ENCODE measurements at places on chromosomes 2 and 18.
A peak's percentile ranks its signal among the peaks of the same experiment; 100 is the strongest.

DNA sequence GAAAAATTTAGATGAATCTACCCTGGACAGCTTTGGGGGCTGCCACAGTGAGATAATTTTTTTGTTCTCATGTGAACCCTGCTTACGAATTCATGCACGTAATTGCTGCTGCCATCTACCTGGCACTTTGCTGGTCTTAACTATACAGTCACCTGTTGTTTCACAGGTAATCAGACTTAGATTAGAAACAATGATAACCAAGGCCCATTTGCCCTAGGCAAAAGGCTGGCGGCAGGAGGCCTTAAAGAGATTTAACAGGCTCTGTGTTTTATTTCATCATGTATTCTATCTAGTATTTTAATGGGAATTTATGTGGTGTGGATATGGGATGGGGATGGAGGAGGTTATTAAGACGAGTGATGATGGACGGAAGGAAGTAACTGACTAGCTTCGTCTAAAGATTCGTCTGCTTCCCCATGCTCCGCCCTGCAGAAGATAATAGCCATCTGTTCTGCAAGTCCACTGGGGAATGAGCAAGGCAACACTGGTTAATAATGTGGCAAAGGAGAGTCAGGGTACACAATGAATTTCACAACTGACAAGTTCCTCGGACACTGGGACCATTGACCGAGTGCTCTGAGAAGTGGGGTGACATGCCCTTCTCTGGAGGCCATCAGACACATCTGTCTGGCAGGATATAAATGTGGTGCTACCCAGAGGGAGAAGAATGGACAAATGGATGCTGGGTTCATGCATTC is 291.8 kb upstream of the TNP1 start:
- DNase-seq, result no peak

- no peak for DNase-seq
These were observed 84.3 kb downstream of the TNS1 start for GRCh38 chr2:217918308-217919024.

DNA sequence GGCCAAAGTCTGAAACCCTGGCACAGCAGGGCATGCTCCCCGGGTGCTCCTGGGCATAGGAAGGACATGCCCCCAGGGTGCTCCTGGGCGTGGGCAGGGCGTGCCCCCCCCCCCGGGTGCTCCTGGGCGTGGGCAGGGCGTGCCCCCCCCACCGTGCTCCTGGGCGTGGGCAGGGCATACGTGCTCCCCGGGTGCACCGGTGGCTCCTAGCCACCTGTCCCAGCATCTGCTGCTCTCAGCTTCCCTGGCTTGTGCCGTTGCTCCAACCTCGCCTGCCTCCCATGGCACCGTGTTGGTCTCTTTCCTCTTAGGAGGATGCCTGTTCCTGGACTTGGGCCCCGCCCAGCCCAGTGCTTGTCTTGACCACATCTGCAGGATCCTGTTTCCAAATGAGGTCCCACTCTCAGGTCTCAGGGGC is 95.6 kb upstream of the CTDP1 start:
- DNase-seq, result no peak

- peak; percentile 31 for DNase-seq
These were observed 126.7 kb downstream of the BCL2 start for GRCh38 chr18:63192885-63193349.

- no peak for DNase-seq
These were observed 119.9 kb downstream of the OSR1 start for GRCh38 chr2:19238440-19239060.

GRCh38 chr2:41829052-41829451 is 218.8 kb upstream of the PKDCC start:
- DNase-seq, result no peak

DNA sequence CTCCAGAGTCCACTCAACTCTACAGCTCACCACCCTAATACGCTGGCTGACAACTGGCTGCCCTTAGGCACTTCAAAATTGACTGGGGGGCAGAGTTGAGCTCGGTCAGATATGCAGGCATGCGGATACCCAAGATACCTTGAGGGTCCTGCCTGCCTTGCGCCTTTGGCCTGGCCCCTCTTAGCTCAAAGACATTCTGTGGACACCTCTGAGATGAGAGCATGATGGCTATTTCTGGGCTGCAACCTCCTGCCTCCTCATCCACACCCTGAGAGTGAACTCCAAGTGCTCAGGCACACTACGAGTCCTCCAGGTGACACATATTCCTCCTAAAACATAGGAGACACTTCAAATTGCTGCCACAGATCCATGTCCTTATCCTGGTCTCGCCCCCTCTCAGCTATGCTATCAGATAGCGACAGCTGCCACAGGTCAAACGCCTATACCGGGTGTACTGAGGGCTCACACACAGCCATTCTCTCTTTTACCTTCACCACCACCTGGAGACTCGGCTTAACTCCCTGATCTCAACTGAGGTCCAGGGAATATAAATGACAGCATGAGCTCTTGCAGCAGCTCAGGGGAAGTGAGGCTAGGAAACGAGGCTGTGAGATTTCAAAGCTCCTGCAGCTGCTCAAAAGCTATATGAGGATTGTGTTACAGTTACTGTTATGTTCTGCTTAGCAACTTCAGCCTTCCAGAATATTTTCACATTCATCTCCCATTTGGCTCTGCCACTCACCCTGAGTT is 60.5 kb upstream of the TEX51 start:
- DNase-seq, result no peak

GRCh38 chr2:103152556-103152955 is 390.7 kb downstream of the TMEM182 start:
- DNase-seq, result no peak

GRCh38 chr18:35185771-35186170 is 55.1 kb upstream of the ZNF397 start:
- no peak for DNase-seq

DNA sequence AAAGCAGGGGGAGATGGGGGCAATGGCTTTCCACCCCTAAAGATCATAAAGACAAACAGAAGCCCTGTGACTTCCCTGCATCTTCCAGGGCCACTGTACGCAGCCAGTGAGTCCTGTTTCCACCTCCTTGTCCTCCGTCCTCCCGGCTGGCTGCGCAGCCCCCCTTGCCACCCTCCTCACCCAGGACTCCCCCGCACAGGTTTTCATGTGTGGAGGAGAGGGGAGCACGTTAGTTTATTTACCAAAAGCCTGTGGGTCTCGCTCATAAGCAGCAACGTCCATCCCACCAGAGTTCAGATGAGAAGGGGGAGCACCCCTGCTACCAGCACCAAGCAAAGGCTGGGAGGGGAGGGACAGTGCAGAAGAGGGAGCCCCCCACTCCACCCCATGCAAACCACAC is 11.7 kb downstream of the CYP26B1 start:
- no peak for DNase-seq

- peak; percentile 67 for DNase-seq
These were observed 77.4 kb downstream of the DCDC2C start for GRCh38 chr2:3780477-3781402.

DNA sequence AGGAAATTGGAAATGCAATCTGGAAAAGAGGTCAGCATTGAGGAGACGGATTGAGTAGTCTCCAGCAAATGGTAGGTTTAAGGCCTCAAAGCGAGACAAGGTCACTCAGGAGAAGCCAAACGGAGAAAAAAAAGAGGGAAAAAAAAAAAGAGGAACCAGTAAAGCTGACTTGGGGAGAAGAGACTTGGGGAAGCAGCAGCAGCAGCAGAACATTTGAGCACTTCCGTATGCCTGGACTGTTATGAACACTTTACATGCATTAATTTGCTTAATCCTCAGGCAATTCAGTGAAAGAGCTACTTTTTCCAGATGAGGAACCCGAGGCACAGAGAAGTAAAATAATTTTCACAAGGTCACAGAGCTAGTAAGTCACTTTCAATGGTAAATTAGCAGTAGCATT is 81.3 kb downstream of the OSBPL6 start:
- DNase-seq, result peak; percentile 28

- peak; percentile 26 for DNase-seq
These were observed at the start of gene GREB1 for GRCh38 chr2:11533278-11534070. GREB1 (plus strand) TSS chr2:11534045; CDS start chr2:11556615, 22,570 bp downstream.

DNA sequence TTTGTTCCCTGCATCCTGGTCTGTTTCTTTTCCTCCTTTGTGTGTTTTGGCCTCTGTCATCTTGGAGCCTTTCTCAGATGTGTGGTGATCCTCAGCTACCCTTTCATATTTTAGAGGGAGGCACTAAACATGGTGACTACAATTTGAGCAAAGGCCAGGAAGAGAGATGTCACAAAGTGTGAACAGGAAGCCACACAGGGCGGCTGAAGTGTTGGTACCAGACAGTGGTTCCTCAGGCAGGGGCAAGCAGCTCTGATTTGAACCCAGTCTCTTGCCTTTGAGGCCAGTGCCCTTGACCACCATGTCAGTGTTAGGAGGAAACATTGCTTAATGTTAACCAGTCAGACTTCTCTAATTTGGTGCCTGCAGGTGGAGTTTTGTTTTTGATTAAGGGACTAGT is 9.2 kb downstream of the LRRFIP1 start:
- no peak for DNase-seq

DNA sequence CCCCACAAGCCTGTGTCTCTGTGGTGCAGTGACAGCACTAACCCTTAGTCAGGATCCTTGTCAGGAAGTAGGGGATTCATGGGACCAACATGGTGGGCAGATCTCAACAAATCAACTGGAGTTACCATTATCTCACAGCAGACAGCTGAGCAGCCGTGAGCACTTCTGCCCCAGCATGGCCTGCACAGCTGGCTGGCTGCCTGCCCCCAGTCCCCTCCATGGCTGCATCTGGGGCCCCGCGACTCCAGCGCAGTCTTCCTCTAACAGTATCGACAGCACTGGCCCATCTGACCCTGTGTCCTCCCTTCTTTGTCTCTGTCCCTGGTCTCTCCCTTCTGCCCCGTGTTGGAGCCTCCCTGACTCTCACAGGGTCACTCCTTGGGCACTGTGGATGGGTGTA is 4.7 kb upstream of the ADCY3 start:
- DNase-seq, result no peak

DNA sequence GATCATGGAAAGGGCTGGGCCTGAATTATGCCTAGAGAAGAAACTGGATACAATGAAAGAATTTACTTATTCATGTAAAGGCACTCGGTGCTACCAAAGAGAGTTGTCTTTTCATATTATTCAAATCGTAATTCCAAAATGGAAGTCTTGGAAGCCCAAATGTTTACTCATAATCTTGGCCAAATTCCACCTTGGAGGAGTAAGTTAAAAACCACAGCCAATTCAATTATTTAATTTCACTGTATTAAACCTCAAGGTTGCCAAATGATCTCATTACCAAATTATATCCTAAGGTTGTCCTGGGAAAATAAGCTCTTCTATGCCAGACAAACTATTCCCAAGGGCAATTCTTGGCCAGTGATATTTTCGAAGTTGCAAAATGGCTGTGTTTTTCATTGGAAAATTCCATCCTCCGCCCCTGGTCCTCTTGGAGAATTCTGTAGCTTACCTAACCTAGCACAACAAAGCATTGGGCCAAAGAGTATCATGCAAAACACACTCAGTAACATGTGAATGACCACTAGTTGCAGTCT is 11.1 kb upstream of the VPS4B start:
- no peak for DNase-seq

DNA sequence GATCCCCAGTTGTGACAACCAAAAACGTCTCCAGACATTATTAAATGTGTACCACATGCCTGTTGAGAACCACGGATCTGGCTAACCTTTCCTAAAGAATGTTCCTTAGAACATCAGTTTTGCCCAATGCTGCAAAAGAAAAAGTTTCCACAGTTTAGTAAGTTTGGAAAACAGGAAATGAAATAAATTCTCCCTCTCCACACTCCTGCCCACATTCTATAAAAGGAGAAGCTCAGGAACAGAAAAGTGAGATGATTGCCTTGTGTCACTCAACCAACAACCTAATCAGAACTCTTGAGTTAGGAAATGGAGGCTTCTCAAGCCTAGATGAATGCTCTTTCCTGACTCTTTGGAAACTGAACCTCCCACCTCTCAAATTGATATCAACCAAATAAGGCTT is 56.1 kb upstream of the NFE2L2 start:
- DNase-seq, result no peak

- no peak for DNase-seq
These were observed 249.0 kb upstream of the OSR1 start for GRCh38 chr2:19607400-19607799.

DNA sequence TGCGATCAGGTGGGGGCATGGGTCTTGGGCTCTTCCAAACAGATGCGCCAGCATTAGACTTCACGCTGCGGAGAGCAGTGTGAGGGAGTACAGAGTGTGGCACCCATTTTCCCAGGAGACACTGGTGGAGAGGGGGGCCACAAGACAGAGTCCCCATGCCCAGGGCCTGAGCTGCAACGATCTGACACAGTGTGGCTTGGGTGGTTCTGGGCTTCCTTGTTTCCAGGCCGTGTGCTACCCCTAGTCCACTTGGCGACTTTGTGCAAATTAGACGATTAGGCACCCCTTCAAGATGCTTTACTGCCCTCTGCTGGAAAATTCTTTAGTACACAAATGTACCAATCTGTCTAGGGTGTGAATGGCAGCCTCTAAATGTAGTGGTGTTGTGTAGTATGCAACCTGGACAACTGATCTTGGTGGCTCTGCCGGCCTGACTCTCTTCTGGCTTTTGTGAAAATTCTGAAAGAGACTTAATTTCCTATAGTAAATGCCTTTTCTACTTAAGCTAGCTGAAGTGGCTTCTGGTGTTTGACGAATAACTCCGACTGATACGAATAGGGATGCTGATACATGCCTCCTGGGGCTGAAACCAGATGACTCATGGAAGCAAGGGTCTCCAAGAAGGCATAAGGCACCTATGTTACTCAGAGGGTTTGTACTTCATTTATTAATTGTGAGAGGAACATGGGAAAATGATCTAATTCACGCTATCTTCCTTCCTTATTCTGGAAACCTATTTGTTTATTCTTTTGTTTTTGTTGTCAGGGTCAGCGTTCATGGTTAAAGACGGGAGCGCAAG is 92.3 kb upstream of the SMAD2 start:
- DNase-seq, result peak; percentile 86

GRCh38 chr2:188785490-188785889 is 188.7 kb upstream of the COL3A1 start:
- DNase-seq, result no peak

- no peak for DNase-seq
These were observed 180.6 kb downstream of the CLIP4 start for GRCh38 chr2:29295845-29296244.

DNA sequence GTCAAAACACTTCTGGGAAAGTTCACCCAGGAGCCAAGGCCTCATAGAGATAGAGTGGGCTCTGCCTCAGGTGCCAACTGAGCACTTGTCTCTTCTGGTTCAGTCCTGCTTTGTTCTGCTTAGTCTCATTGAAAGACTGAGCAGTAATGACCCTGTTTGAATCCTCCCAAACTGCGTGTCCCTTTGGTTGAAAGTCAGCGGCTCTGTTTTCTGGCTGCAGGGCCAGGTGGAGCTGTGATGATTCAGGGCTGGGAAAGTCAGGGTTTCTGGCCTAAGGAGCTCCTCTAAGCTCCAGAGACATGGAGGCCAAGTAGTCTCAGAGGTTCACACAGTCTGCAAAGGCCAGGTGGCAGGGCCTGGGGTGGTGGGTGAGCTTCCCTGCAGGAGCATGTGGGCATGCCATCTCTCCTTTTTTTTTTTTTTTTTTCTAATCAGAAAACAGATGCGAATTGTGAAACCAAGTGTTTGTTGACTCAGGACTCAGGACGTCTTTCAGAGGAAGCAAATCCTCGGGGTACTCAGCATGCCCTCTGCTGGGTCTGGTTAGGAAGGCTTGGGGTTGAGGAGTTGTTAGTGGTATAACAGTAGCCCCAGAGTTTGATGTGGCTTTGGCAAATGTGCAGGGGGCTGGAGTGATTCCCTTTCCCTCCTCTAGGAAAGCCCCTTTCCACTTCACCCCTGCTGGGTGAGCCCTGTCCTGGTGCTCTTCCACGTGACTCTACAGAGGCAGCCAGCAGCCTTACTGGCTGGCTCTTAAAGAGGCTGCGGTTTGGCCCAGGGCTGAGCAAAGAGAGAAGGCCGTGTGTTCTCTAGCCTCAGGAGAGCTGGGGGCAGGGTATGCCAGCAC is 38.3 kb downstream of the TMEM17 start:
- no peak for DNase-seq

Data from HL-60 (cell line).